ENCODE measurements at places on chromosomes 5 and 9.

- no peak for DNase-seq
Observed at GRCh38 chr5:65880496-65881072, 45.8 kb upstream of the ERBIN start.

DNA sequence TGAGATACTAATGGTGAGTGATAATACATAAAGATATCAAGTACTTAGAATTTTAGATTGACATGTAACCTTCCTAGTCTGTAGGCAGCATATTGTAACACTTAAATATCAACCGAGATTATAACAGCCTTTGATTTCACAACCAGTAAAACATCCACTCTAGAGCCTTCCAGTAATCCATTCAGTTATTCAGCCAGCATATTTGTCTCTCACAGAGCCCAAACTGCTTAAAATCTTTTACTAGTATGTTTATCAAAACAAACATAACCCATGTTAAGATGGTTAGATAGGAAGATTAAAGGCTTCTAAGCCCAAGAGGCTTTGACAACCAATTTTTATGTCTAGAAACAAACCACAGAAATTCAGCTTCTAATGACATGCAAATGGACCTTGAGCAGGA lies 177.9 kb upstream of the FST start:
- DNase-seq, result no peak

DNA sequence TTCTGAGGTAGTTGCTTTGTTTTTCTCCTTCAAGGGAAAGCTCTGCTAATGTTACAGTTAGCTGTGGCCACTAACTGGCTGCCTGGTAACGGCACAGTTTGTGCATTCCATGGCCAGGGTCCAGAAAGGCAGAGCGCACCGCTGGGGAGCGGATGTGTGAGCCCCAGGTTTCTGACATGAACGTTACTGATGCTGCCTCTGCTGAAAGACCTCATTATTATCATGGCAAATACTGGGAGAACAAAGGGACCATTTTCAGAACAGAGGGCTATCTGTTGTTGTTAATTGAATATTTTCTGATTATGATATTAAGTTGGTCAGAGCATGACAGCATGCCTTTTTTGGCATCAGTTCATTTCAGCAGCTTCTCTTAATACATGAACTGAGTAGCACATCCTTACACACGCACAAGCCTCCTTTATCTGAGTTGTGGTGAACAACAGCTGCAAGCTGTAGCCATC lies 134.1 kb downstream of the NUDT12 start:
- no peak for DNase-seq

DNA sequence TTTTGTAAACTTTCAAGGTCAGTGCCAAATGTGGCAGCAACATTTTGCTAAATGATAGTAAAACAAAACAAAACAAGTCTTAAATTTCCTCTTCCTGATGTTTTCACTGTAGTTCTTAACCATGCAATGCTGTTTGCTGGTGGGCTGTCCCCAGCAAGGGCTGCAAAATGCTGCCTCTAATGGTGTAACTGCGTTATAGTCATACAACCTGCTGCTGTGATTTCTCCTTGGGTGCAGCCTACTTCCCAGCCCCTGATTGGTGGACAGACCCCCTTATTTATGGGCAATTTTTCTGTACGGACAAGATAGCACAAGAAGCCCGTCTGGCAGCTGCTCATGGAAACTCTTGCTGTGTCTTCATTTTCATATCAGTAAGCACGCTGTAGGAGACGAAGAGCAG lies 26.6 kb upstream of the PIP5K1B start:
- DNase-seq, result no peak

DNA sequence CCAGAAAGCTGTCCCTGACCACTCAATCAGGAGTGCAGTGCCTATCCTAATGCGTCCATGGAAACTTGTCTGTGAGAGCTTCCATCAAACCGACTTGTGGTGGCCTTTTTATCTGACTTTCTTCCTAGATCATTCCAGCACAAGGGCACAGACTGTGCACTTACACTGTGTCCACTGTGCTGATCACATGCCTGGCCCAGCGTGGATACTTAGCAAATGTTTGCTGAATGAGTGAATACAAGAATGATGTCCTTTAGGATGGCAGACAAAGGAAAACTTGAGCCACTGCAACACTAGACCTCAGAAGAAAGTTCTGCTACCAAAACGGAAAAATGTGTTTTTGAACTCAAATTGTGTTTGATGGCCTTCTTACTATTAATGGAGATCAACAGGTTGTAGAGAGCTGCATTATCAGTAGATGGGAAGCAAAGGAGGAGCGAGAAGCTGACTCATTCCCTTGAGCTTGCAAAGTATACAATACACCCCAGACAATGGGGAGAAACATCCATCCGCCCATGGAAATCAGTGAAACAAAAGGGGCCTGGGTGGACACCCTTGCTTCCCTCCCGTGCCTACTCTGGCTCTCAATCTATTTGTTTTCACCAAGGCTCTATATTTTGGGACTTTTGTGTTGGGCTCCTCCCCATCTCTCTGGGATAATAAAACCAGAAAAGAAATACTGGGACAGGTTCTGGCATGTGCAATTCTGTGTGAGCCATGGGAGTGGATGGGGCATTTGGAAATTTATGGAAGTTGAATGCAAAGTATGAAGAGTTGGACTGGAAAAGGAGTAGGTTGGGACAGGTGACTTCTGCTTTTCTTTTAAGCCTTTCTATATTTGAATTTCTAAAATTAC lies 76.2 kb upstream of the ZFAND5 start:
- DNase-seq, result no peak

GRCh38 chr9:87569008-87569509 lies 71.4 kb downstream of the DAPK1 start:
- no peak for DNase-seq

DNA sequence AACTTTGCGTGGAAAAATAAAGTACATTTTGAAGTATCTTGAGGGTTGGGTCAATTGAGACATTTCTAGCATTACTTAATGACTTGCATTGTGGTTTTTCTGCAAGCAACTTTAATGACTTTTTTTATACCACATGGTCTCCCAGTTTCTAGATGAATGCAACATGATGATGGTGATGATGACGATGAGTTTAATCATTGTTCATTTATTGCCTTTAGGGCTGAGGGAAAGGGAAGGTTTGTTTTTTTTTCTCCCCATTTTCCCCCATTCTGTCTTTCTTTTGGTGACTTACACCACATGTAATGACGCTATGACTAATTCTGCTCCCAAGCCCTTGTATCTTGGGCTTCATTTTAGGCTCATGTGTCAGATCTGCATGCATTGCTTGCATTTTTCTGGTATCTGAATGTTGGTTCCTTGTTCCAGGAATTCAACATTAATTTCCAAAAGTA lies 57.7 kb upstream of the NXNL2 start:
- DNase-seq, result no peak

GRCh38 chr5:83714810-83715209 lies 5.8 kb downstream of the HAPLN1 start:
- no peak for DNase-seq

DNA sequence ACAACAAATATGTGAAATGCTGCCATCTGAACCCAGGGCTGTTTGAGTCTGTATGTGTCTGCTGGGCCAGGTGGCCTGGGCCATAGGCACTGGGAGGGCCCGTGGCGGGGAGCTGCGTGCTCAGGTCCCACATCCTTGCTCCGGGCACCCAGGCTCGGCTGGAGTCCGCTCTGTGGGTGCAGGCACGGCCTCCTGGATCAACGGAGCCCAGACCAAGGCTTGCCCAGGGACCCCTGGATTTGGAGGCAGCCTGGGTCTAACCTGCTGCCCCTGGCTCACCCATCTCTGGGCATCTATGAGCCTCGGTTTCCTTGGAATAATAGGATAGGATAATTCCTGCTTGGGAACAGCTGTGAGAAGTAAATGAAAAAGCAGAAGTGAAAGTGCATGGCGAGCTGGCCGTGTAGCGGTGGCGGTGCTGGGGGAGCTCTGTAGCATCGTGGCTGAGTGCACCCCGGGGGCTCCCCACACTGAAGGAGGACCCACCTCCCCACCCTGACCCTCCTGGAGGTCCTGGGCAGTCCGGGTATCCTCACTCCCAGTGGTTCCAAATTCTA lies 1.2 kb downstream of the CDHR2 start:
- DNase-seq, result no peak

DNA sequence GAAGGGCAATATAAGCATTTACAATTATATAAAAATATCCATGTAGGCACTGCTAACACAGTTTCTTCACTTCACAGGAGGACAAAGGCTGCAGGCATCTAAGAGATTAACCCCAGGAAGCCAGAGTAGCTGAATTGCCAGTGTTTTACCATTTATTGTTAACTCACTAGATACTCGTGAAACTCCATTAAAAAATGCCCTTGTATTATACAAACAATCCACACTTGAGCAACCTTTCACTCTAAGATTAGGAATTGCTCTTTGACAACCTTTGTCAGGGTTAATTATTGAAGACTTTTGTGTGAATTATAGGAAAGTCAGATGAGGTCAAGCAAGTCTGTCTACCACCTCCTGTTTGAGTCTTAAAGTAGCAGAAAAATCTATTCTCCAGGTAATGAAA lies 317.8 kb downstream of the ADGRV1 start:
- DNase-seq, result no peak

DNA sequence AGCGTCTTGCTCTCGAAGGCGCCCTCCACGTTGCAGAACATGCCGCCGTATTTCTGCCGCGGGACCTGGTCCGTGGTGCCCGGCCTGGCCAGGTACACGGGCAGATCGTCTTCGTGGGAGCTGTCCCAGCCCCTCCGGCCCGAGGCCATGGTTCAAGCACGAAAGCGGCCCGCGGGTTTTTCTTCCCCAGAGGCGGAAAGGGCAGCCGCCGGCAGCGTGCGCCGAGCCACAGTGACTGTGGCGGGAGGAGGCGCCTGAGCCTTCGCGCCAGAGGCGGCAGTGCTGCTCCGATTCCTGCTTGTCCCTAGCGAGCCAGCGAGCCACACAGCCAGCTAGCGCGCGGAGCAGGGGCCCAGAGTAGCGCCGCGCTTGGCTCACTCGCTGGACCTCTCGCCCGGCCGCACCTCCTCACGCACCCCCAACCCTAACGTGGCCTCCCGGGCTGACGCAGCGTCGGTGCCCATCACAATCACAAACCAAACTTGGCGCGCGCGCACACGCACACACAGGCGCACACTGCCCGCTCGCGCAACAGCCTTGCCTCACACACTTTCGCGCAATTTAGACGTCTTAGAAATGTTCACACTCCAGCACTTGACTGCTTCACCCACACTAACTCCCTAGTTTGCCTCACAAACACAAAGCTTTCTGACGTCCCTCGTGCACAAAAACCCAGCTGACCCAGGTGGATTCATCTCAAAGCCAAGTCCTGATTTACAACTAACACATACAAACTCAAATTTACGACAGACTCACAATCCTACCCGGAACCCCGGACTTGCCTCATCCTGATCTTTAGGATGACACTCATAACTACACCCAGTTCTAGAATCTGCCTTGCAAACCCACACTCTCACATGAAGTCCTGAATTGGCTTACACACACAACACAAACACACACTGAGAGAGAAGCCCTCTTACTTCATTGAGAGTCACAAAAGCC lies at the start of gene DPYSL3:
TSS of gene DPYSL3 (minus strand) at position 359 of the 942 bp plus-strand sequence. CDS start at position 149, 210 bp downstream.
- no peak for DNase-seq

GRCh38 chr9:129936222-129936621 lies 101.0 kb downstream of the USP20 start:
- DNase-seq, result no peak

DNA sequence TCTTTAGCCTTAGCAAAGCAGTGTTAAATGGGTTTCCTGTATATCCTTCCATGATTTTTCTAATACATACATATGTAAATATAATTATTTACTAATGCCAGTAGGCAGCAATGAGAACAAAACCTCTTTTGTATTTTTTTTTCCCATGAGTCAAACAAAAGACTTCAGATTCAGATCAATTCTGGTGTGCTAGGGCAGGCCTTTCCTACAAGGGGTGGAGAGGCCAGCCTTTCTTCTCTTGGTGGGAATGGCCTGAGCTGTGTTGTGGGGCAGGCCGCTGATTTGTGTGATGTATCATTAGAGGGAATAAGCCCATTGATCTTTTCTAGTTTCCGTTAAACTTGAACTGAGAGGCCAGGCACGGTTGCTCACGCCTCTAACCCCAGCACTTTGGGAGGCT lies 115.5 kb upstream of the DMRT1 start:
- no peak for DNase-seq

DNA sequence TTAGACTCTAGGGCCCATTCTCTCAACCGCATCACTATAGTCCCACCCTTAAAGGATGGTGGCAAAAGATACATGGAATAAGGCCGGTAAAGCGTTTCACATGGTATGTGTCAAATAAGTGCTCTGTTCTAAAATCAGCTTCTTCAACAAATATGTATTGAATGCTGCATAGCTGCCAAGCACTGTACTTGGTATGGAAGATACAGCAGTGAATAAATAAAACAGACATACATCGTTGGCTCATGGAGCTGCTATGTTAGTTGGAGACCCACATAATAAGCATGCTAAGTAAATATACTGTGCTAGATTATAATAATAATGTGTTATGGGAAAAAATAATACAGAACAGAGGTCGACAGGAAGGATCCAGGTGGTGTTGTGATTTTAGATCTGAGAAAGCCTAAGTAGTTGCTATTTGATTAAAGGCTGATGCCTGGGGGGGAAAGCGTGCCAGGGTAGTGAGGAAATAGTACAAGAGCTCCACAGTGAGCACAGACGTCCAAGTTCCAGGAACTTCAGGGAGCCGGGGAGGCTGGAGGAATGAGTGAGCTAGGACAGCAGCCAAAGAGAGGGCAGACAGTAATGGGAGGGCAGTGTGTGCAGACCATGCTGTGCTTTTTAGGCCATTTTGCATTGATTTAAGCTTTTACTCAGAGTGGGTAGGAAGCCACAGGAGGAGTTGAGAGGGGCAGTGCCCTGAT lies 93.7 kb downstream of the JAKMIP2 start:
- DNase-seq, result no peak

- DNase-seq, result no peak
Observed at GRCh38 chr9:74555565-74555964, 58.4 kb downstream of the RORB start.
